ENCODE measurements at places on chromosomes 4 and X. TPM values are rescaled to one million over a fixed set of nuclear protein-coding genes. Genes with fewer than 3 reads are reported as not detected.
A peak's percentile ranks its signal among the peaks of the same experiment; 100 is the strongest.

DNA sequence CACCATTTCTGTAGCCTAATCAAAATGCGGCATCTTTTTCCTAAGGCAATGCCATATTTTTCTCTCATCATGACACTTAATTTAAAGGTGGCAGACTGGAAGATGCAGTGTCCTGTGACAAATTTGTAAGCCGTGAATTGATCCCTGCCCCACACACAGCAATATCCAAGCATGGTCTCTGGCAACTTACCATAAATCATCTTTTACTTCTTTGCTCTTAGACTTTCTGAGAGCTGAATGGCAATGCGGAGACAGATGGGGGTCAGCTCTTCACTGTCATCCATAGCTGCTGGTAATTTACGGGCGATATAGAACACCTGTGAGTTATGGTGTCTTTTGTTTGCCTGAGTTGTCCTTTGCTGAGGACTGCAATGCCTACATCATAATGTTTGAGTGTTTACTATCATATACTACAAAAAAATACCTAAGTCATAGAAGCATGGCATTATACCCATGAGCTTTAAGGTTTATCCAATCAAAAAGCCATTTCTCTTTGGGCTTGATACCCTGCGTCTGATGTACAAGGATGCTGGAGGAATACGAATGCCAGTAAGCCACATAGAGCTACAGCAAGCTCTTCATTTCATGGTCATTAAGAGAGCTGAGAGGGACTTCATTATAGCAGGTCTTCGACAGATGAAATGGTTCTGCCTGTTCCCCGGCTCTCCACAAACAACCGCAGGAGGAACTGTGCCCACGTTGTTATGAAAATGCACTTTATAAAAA, 148.1 kb downstream of the TRIML1 start:
- no peaks in the 10 kb centered on the region for H3K36me3 ChIP-seq
- no peak overlapping the region for H3K27ac ChIP-seq
- H3K27me3 ChIP-seq = peaks cover 15% of the 10 kb centered on the region
- no peak overlapping the region for H3K4me3 ChIP-seq
- peaks cover 4% of the 10 kb centered on the region for H3K4me1 ChIP-seq

GRCh38 chr4:152085657-152086056, 324.9 kb upstream of the GATB start:
- no peaks in the 10 kb centered on the region for H3K36me3 ChIP-seq
- DNase-seq = no peak
- H3K27ac ChIP-seq = no peak overlapping the region
- no peaks in the 10 kb centered on the region for H3K4me1 ChIP-seq

DNA sequence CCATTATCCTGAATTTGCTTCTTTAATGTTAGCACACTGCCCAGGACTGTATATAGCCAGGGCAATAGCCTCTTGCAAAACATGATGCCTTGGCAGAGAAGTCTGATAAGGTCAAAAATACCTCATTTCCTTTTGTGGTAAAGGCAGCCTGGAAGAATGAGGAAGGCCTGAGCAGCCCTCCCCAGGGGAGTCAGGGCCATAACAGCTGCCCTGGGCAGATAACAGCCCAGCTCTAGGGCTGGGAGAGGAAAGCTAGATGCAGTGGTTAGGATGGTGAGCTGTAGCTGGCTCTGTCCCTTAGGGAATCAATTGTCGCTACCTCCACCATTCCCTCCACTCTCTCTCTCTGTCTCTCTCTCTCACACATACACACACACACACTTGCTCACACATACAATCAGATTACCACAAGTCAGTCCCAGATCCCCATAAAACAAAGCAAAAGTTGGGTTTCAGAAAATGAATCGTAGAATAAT, 29.2 kb downstream of the EFHC2 start:
- DNase-seq = no peak
- H3K27ac ChIP-seq = no peak overlapping the region
- H3K27me3 ChIP-seq = no peaks in the 10 kb centered on the region
- H3K36me3 ChIP-seq = peaks cover 5% of the 10 kb centered on the region
- no peaks in the 10 kb centered on the region for H3K4me1 ChIP-seq

DNA sequence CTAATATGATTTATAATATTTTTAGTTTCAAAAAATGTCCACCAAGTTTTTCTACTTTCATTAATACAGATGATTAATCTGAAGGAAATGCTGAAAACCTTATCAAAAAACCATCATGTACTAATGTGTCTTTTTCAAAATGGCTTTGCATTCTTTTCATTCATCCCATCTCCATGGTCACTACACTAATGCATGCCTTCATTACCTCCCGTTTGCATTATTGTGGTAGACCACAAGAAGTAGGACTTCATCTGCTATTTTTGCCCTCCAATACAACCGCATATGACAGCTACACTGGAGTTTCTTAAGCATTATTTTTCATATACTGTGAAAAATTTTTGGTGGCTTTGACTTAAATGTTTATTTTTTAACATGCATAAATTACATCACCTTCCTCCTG, 37.9 kb upstream of the FSTL5 start:
- no peaks in the 10 kb centered on the region for H3K27me3 ChIP-seq
- H3K27ac ChIP-seq = no peak overlapping the region
- no peaks in the 10 kb centered on the region for H3K4me1 ChIP-seq
- no peak for DNase-seq

GRCh38 chr4:78863254-78863869, 75.9 kb downstream of the PAQR3 start:
- H3K4me3 ChIP-seq = no peak overlapping the region
- no peaks in the 10 kb centered on the region for H3K27me3 ChIP-seq
- H3K36me3 ChIP-seq = peaks cover 7% of the 10 kb centered on the region
- peaks cover 4% of the 10 kb centered on the region for H3K4me1 ChIP-seq
- H3K27ac ChIP-seq = no peak overlapping the region

- no peak for DNase-seq
- no peak overlapping the region for H3K27ac ChIP-seq
- H3K4me3 ChIP-seq = no peak overlapping the region
- no peaks in the 10 kb centered on the region for H3K27me3 ChIP-seq
- no peaks in the 10 kb centered on the region for H3K4me1 ChIP-seq
Observed at GRCh38 chr4:139243448-139244365, 36.3 kb downstream of the MGARP start.

DNA sequence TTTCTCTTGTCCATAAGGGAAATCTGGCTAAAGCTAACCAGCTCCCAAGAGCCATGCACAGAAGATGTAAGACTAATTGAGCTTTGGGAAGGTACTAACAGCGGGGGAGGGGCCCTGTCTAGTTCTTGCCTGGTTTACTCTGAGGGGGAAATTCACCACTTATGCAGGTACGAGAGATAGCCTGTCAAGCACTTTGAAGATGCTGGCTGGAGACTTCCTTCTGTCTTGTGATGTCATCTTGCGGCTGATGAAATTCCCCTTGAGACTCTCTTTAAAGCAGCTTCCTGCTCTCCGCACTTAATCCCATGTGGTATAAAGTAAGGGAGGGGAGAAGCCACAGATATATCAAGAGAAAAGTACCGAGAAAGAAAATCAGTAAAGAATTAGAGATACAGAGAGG, 345.3 kb downstream of the MAPK10 start:
- H3K4me1 ChIP-seq = no peaks in the 10 kb centered on the region
- H3K27ac ChIP-seq = no peak overlapping the region
- no peaks in the 10 kb centered on the region for H3K27me3 ChIP-seq
- no peak for DNase-seq
- H3K36me3 ChIP-seq = peaks cover 4% of the 10 kb centered on the region

DNA sequence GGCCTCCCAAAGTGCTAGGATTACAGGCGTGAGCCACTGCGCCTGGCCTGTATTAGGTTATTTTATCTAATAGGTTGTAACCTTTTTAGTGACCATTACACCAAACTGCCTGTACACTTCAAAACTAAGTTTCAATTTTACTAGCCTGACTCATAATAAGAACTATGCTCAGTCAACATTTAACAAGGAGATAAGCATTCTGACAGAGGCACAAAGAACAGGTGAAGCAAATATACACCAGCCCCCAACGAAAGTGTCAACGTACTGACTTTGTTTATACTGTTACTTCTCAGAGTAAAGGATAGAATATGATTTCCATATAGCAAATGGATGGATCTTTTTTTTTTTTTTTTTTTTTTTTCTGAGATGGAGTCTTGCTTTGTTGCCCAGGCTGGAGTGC, 62.8 kb downstream of the SHISA3 start:
- no peak overlapping the region for H3K4me3 ChIP-seq
- DNase-seq = no peak
- H3K36me3 ChIP-seq = peaks cover 13% of the 10 kb centered on the region
- H3K27me3 ChIP-seq = no peaks in the 10 kb centered on the region
- no peak overlapping the region for H3K27ac ChIP-seq

DNA sequence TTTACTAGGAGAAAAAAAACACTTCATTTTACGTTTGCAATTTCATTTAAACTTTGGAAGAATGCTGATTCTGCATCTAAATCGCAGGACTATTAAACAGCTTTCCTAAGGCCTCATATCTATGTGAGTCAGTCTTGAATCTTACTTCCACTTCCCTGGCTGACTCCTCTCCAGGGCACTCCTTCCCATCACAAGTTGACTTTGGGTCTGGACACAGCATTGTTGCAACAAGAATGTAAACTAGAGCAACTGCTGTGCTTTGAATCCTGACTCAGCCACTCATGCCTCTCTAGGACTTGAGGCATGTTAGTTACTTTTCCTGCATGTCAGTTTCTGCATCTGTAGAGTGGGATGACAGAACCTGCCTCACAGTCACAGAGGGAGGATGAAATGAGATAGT, 413.8 kb downstream of the FAT4 start:
- no peak for DNase-seq
- H3K36me3 ChIP-seq = no peaks in the 10 kb centered on the region
- H3K4me3 ChIP-seq = no peak overlapping the region
- H3K27ac ChIP-seq = no peak overlapping the region
- no peaks in the 10 kb centered on the region for H3K27me3 ChIP-seq
- peaks cover 19% of the 10 kb centered on the region for H3K4me1 ChIP-seq

GRCh38 chr4:74796631-74797030, 2.3 kb upstream of the BTC start:
- H3K27me3 ChIP-seq = peaks cover 70% of the 10 kb centered on the region
- no peak for DNase-seq
- no peaks in the 10 kb centered on the region for H3K36me3 ChIP-seq
- peaks cover 10% of the 10 kb centered on the region for H3K4me1 ChIP-seq
- peak overlapping the region; percentile 63 for H3K4me3 ChIP-seq

Gene DYNLT3
- 7.7 TPM for total RNA-seq

DNA sequence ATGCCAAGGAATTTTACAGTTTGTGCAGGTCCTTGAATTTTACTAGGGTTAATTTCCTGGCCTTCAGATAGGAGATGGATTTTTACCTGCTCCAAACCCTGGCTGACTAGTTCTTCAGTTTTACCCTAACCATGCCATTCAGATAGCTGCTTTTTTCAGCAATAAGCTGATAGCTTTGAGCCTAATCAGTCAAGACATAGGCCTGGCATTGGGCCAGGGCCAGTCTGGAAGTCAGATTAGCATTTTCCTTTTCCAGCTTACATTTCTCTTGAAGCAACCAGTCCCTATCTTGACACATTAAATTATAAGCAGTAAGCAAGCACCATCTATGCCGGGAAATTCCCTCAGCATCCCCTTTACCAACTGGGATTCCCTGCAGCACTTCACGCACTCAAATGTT, 177.1 kb downstream of the ADGRA3 start:
- H3K27ac ChIP-seq = no peak overlapping the region
- H3K4me1 ChIP-seq = no peaks in the 10 kb centered on the region
- DNase-seq = no peak
- no peaks in the 10 kb centered on the region for H3K27me3 ChIP-seq
- no peak overlapping the region for H3K4me3 ChIP-seq

Gene GCNA
- 2.3 TPM for total RNA-seq

DNA sequence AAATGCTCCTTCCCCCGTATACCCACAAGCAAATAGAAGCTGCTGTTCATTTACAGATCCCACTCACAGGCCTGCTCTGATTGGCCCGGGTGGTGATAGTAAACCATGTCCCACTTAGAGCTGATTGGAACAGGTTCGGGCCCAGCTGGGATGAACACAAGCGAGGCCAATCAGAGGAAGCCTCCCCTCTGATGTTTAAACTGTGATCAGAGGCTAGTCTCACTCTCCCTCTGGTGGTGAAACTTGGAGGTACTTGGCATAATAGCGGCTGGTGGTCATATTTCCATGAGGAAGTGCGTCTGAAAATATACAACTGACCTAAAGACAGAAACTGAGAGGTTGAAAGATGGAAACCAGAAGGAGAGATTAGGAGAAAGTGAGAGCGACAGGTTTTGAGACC, 51.5 kb upstream of the TRPC3 start:
- H3K36me3 ChIP-seq = no peaks in the 10 kb centered on the region
- H3K4me3 ChIP-seq = no peak overlapping the region
- H3K4me1 ChIP-seq = peaks cover 3% of the 10 kb centered on the region
- DNase-seq = peak; percentile 2

Gene PUDP
- total RNA-seq = 75.0 TPM

Gene MAGEB10
- total RNA-seq = not detected

- H3K4me1 ChIP-seq = no peaks in the 10 kb centered on the region
- no peak overlapping the region for H3K4me3 ChIP-seq
- H3K36me3 ChIP-seq = no peaks in the 10 kb centered on the region
- no peak overlapping the region for H3K27ac ChIP-seq
- no peak for DNase-seq
Observed at GRCh38 chr4:80948995-80949394, 81.5 kb upstream of the BMP3 start.

DNA sequence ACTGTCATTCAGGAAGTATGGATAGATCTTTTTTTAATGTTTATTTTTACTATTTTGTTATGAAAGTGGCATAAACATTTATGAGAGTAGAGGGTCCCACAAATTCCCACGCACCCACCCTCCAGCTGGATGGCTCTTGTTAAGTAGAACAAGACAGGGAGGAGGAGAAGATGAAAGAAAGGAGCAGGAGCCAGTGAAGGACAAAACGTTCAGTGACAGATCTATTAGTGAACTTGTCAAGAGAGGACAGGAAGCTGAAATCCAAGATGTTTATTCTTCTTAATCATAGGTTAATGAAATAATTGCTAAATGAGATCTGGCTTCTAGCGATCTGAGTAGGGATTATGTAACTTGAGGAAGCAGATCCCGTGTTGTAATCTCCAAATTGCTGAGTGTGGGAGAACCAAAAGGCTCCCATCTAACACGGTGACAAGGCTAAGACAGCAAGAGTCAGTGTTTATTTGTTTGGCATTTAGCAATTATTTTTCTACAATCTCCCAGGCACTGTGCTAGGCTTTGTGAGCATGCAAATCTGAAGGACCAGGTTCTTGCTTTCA, 162.5 kb downstream of the SHROOM3 start:
- H3K4me3 ChIP-seq = no peak overlapping the region
- peaks cover 11% of the 10 kb centered on the region for H3K4me1 ChIP-seq
- H3K27ac ChIP-seq = no peak overlapping the region
- H3K36me3 ChIP-seq = no peaks in the 10 kb centered on the region

GRCh38 chr4:1246111-1246881, 2.6 kb downstream of the CTBP1 start:
- H3K4me3 ChIP-seq = peak overlapping the region; percentile 85
- peaks cover 29% of the 10 kb centered on the region for H3K4me1 ChIP-seq
- no peaks in the 10 kb centered on the region for H3K27me3 ChIP-seq
- no peak for DNase-seq
- peaks cover 15% of the 10 kb centered on the region for H3K36me3 ChIP-seq

DNA sequence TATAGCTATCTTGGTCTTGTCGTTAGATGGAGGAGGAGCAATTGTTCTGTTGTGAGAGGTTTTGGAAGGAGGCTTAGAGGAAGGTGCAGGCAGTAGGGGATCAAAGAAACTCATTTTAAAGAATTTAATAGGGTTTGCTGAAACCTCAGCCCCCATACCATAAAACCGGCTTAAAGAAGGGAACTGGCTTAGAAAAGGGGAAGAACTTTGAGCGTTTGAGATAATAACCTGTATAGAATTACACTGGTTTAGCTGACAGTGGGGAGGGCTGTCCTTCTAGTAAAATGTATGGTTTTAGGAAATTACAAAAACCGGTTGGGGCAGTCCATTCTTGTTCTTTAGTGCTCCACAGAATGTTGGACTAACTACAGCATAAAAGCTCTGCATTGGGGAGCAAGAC, 128.1 kb downstream of the KDM6A start:
- no peaks in the 10 kb centered on the region for H3K27me3 ChIP-seq
- no peak for DNase-seq
- no peak overlapping the region for H3K4me3 ChIP-seq
- H3K27ac ChIP-seq = no peak overlapping the region

All from neural crest cell (in vitro differentiated cells).